Stimulated activated CD4-positive, alpha-beta T cell treated with anti-CD3 and anti-CD28 coated beads, Interleukin-1b, Interleukin-23, amount 100 ng/mL, for 1 hour (primary cell): ENCODE measurements at places on chromosomes 6 and 20.

DNA sequence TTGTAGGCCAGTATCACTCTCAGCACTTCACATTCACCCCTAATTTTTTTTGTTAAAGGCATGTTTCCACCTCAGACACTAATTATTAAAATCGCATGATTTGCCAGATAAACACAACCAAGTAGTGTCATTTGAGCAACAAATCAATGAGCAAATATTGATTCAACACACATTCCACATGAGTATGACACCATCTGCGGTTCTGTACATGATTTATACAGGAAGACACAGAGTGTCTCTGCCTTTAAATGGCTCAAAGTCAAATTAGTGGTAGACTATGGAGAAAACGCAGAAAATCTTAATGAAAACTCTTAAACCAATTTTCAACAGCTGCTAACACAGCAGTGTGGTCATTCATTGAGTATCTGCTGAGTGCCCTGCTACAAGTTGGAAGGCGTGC is 300.2 kb downstream of the SOX4 start:
- DNase-seq = no peak

- DNase-seq = no peak
Measured at GRCh38 chr20:62742550-62742949, 33.9 kb downstream of the NTSR1 start.

- no peak for DNase-seq
Measured at GRCh38 chr20:51422514-51423289, 119.8 kb downstream of the NFATC2 start.

GRCh38 chr20:54188132-54188849 is 14.5 kb upstream of the CYP24A1 start:
- DNase-seq = no peak

- no peak for DNase-seq
Measured at GRCh38 chr20:19433371-19434350, 221.2 kb downstream of the SLC24A3 start.

DNA sequence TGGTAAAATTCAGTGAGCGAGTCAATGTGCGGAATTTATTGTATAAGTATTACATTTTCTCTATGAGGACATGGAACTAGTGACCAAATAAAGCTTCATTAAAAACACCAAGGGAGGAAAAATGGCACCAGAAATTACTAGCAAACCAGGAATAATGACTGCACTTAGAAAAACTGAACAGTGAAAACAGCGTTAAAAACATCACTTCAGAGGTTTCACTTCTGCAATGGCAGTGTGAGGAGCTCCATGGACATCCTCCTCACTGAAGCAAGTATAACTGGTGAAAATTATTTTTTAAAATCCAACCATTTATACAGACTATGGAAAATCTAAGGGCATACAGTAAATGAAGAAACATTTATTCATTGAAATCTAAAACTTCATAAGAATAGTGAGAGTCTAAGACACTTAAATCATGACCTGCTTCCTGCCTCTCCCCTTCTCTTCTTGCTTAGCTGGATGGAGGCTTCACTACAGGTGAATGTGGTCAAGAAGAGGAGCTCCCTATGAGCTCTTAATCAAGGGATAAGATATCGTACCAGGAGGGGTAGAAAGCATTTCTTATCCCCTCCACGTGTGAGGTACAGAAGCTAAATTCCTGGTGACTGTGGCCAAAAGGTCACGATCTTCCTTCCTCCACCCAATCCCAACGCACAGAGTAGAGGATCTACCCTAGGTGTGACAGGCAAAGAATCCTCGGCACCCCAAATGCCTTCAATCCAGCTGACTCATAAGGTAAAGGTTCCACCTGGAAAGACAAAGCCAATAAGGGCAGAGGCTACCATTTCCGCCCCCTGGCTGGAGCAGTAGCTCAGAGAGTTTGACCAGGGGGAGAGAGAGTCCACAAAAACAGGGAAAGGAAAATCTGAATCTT is 12.3 kb upstream of the ASF1A start:
- DNase-seq = no peak

DNA sequence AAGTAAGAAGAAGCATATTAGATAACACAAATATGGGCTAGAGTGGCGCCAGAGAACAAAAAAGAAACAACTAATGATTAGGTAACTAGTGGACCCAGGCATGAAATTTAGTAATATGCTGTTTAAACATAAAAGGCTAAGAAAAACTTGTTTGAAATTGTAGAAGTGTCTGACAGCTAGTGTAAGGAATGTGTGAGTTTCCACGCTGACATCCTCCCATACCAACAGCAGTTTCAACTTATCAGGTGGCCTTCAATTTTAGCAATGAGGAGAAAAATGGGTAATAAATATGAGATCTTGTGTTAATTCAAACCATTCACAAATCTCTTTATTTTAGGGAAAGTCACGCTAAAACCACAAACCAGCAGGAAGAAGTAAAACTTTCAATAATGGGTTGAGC is 440.2 kb upstream of the FLRT3 start:
- DNase-seq = no peak

DNA sequence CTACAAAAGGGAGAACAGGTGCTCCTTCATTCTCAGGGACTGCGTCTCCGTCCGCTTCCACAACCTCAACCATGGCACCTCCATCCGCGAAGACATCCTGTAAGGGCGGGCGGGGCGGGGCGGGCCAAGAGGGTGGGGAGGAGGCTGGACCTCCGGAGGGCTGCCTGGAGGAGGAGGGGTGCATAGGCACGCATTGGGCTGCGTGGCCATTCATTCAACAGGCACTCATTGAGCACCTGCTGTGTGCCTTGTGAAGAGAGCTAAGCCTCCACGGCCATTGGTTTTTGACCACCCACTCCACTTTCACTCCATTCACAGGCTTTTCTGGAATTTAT is 435 bp downstream of the ZSWIM3 start:
- DNase-seq = no peak

DNA sequence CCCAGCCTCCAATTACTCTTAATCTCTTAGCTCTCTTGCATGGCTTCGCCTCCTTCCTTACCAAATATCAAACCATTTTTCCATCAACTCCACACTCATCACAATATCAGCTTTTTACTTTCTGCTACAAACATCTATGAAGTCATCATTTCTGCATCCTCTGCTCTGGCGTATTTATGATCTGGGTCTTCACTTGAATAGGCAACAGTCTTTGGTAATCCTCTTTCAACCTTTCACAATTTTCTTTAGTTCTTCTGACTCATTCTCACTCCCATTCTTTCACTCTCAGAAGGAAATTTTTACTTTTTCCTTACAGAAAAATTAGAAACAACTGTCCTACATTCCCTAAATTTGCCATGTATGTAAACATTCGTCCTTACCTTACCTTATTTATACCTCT is 522.4 kb downstream of the HDGFL1 start:
- DNase-seq = no peak

DNA sequence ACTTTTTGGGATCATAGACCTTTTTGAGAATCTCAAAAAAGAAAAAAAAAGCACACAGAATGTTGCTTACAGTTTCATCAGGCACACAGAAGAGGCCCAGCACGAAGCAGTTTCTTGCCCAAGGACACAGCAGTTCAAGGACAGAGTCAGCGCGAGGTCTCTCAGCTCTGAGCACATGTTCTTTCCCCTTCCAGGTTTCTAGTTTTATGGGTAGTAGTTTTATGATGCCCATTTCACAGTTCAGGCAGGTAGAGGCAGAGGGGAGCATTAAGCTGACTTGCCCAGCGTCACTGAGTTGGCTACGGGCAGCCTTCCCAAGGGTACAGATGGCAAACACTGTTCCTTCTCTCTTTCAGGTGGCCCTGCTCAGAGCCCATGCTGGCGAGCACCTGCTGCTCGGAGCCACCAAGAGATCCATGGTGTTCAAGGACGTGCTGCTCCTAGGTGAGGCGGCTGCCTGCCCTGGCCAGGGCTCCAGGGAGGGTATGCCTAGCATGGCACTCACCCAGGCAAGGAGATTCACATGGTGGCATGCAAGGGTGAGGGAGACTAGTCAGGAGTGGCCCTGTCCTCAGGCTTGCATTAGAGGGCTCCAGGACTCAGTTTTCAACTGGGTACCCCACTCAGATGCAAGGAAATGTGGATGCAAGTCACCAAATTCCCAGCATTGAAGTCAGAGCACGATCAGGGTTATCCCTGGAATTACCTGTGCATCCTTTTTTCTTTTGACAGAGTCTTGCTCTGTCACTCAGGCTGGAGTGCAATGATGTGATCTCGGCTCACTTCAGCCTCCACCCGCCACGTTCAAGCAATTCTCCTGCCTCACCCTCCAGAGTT is 57.4 kb upstream of the TTPAL start:
- no peak for DNase-seq

DNA sequence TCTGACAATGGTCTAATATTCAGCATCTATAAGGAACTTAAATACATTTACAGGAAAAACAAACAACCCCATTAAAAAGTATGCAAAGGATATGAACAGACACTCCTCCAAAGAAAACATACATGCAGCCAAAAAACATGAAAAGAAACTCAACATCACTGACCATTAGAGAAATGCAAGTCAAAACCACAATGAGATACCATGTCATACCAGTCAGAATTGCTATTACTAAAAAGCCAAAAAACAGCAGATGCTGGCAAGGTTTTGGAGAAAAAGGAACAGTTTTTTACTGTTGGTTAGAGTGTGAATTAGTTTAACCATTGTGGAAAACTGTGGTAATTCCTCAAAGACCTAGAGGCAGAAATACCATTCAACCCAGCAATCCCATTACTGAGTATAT is 339.0 kb upstream of the ADGRB3 start:
- DNase-seq = no peak

DNA sequence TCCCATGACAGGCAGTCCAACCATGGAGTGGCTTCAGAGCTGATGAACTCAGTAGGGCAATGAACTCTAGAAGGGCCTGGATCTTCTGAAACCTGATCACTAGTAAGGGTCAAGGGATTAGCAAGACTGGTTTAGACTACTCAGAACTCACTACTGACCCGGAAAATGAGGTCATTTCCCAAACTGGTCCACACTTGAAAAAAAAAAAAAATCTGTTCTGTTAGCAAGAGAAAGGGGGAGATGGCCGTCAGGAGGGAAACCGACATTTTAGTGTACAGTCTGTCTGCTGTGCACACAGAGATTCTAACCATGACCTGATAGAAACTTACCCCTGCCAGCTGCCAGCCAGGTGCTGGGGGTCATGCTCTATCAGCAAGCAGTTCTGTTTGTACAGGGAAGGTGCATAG is 262.4 kb upstream of the AGPAT4 start:
- DNase-seq = no peak

DNA sequence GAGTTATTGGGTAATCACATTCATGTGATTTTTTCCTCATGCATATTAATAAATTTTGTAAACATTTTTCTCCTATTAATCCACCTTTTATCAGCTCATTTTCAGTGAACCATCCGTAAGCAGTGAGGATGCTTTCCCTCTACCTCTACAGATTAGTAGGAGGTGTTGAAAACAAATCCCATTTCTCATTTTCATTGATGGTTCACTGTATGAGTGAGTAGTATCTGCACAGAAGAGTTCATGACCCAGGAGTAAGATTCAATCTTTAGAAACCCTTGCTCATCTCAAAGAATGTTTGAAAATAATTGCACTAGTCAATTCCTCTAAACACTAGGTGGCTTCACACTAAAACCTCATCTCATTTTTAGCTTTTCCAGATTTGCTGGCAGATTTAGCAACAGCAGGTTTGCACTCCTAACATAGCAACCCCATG is 440.0 kb downstream of the HAO1 start:
- no peak for DNase-seq

- DNase-seq = no peak
Measured at GRCh38 chr6:84434550-84434949, 207.1 kb upstream of the CEP162 start.

GRCh38 chr20:63518351-63518861 is 2.2 kb upstream of the PPDPF start:
- no peak for DNase-seq

DNA sequence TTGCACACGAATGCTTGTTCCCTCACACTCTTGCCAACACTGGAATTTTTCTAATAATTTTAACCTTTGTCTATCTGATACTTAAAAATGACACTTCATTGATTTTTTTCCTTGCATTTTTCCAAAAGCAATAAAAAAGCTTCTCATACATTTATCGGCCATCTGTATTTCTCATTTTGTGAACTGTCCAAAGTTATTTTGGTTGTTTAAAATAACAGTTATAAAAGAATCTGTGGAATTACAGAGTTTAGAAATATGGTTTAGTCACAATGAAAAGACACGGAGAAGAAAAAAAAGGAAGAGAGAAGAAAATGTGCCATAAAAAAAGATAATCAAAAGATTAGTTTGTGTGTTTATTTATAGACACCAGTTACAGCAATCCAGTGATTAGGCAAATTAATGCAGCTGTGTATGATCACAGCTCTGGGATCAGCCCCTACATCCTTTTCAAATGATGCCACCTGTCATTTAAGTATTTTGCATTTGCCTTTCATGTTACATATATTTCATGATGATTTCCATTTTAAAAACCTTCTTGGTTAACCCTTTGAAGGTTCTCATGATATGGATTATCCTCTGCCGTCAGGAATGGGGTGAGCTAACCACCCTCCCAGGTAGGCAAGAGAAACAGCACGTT is 171.7 kb downstream of the BACH2 start:
- DNase-seq = no peak

DNA sequence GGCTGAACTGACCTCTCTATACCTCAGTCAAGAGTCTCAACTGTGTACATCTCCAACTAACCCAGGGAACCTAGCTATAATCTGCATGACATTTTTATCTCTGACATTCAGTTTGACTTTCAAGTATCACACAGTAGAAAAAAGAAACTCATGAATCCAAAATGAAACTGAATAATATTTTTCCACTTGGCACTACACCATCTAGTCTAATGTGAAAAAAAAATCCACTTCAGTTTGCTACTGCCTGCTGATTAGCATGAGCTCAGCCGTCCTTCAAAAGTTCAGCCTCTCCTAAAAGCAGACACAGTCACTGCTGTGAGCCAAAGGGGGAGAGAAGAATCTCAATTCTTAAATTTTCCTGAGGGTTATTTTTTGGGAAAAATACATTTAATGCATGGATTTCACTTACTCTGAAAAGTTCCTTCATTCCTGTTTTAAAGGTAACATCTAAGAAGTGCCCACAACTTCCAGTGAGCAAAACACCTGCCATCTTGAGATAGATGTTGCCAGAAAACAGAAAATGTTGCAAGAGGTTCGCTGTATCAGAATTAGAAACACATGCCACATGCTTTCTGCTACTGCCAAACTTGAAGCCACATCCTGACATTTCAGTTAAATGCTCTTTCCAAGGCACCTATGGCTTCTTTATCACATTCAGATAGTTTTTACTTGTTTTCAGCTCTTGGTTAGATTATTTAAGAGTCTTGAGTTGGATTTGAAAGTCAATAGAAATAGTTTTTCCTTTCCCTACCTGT is 95.4 kb downstream of the MKKS start:
- DNase-seq = no peak

DNA sequence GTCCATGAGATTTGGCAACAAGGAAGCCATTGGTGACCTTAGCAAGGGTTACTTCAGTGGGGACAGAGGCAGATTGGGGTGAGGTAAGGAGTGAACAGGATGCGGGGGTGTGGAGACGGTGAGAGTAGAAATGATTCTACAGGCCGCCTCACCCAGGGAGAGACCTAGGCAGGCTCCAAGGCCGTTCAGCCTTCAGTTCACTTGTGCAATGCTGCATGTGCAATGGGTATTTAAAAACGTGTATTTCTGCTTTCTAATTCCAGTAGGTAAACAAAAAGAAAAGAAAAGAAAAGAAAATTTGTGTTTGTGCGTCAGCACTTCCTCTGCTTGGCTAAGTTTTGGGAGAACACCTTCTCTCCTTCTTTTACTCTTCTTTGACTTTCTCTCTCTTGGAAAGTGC is 56.8 kb downstream of the BANF2 start:
- DNase-seq = no peak

- DNase-seq = no peak
Measured at GRCh38 chr6:68046756-68047155, 588.3 kb upstream of the ADGRB3 start.

GRCh38 chr6:56022678-56023077 is 147.3 kb upstream of the BMP5 start:
- DNase-seq = no peak

- no peak for DNase-seq
Measured at GRCh38 chr6:51768087-51768486, 319.3 kb downstream of the PKHD1 start.
